ENCODE measurements at places on chromosomes 1 and 21.

DNA sequence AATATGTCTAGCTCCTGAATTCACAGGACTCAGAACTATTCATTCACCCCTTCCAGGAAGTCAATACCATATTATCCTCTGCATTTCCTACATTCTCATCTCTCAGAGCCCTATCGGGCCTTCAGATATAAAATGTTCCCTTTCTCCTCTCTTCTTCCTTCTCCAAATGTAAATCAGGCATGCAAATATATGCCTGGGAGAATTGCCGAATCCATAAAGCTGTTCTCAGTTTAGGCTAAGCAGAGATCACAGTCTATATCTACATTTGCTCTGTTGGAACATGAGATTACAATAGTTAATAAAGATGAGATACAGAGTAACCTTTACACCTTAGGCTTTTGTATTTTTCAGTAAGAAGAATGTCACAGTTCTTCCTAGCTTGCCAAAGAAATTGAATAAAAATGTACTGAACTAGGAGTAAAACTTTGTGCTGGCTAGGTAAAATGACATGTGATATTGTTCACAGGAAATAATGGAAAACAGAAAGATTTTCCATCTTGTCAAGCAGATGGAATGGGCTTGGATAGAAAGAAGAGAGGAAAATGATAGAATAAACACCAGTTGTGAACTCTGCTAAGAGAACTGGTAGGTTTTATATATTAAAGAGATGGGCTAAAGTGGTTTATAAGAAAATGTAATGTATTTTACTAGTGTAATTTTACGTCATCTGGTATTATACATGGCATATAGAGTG, 161.5 kb downstream of the NRIP1 start:
- DNase-seq = no peak

DNA sequence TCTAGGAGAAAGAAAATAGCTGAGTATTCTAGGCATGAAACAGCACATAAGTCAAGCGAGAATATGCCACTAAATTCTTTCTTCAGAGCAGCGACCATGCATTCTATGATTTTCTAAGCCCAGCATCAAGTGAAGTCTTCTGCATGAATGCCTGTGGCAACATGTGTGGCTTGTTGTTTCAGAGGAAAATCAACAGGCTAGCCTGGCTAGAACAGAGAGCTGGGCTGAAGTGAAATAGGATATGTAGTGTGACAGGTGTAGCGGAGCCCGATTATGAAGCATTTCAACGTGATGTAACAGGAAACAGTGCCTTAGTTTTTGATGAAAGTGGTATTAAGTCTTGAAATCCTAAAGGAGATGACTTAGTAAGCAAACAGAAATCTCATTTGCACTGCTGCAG, 7.0 kb downstream of the CSDE1 start:
- no peak for DNase-seq

DNA sequence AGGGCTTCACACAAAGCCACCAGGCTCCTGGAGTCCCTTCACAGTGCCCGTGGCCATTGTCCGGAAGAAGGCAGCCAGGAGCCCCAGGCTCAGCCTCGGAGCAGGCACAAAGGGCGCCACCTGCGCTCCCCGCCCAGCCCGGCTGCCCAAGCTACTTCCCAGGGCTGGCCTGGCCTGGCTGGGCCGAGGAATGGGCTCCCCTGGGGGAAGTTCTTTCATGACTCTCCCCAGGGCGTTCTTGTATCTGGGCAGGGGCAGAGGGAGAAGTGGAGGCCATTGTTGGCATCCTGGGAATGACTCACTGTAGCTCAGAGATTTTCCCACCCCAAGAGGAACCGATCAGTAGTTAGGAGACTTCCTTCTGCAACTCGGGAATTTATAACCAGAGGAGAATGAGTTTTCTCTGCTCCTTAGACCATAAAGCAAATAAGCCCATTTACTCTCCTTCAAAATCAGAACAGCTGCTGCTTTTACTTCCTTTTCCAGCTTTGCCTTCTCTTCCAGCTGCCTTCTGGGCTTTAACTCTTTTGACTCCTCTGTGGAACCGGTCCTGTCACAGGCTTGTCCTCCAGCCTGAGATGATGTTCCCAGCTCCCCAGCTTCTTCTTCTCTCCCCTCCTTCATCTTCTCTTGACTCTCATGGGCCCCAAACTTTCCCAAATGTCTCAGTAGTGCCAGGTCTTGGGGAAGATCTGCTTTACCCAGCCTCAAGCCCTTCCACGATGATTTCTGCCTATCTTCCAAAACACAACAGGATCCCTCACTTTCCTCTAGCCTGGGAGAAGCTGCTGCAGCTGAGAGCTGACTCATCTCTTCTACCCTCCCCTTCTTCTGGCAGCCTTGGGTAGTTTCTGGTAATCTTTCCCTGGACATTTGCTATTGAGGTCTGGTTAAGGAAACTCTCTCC, 118.7 kb upstream of the CD34 start:
- DNase-seq = no peak

- DNase-seq = no peak
These were observed 64.8 kb downstream of the MORN1 start for GRCh38 chr1:2326524-2326923.

- no peak for DNase-seq
These were observed 47.6 kb downstream of the TRIM11 start for GRCh38 chr1:228358764-228359612.

DNA sequence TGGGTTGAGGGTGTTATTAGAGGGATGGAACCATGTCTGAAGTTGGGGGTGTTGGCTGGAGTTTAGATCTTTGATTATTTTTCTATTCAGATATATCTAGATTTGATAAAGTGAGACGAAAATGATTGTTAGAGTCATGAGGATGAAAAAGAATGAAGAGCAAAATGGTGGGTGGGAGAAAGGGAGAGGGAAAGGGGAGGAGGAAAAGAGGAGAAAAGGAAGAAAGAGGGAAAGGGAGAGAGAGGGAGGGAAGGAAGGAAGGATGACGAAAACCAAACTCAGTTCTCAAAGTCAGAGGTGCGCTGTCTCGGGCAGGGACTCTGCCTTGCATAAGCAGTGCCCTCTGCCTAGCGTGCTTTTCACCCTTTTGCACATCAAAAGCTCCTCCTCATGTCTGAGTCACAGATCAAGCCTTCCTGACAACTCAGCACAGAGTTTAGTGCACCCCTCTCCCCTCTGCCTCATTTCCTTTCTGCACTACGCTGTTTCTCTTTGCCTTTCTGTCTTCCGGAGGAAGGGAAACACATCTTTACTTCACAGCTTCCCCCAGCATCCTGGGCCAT, 225.8 kb upstream of the PROX1 start:
- no peak for DNase-seq

Data from H1 (cell line).